ENCODE measurements at places on chromosomes 1 and 21.

- DNase-seq, result no peak
Observed at GRCh38 chr1:56132520-56132919, 446.8 kb downstream of the PLPP3 start.

GRCh38 chr1:182877842-182878241 is 38.7 kb downstream of the DHX9 start:
- no peak for DNase-seq

DNA sequence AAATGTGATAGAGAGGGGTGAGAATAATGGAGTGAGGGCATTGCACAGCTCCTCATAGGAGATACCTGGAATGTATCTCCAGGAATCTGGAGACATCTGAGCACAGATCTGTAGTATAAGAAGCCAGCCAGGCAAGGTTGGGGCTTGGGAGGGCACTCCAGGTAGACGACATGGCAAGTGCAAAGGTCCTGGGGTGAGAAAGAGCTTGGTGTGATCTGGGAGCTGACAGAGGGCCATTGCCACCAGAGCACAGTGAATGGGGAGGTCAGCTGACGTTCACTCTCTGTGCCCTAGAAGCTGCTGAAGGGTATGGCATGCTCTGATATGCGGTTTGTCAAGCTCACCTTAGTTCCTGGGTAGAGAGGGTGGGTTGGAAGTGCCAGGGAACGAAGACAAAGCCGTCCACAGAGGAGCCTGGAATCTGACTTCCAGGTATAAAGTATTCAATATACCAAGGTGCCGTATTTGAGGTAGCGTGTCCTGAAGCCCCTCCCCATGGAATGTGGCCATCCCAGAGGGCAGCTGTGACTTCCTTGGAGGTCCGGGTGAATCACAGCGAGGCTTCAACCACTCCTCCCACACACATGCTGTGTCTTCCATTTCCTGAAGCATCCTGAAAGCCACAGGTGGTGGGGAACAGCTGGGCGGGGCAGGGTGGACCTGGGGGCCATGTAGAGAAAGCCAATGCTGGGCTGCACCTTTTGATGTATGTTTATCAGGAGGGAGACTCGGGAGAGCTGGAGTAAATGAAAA is 182.7 kb upstream of the KLHDC7A start:
- DNase-seq, result no peak

DNA sequence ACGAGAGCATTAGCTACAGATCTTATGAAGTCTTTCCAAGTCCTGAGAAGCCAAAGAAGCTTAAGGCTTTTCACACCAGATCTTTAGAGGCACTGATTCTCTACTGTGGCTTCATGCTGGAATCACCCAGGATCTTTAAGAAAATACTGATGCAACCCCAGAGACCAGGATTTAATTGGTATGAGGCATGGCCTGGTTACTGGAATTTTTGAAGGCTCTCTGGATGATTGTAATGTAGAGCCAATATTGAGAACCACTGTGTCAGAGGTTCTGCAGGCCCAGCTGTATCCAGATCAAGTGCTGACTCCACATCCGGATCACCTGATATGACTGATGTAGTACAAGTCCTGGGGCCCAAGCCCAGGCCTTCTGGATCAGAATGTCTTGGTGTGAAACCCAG is 105.7 kb downstream of the PLPPR5 start:
- DNase-seq, result no peak

- DNase-seq, result no peak
Observed at GRCh38 chr1:41882068-41882477, 36.6 kb downstream of the HIVEP3 start.

DNA sequence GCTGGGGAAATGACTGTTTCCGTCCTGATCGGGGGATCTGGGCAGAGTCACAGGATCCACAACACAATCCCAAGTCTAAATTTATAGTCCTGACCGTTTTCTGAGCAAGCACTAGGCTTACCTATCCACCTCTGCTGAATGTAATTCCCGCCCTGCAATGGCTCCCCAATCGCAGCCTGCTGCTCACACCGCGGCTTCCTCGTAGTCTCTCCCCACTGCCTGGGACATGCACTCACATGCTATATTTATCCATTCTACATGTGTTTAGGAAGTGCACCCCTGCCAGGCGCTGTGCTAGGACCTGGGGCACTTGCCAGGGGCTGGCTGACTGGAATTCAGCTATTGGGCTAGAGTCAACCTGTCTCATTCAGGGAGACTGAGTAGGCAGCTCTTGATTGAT is 246.6 kb upstream of the CSF3R start:
- DNase-seq, result no peak

GRCh38 chr21:28615276-28615675 is 377.4 kb downstream of the LTN1 start:
- no peak for DNase-seq

- no peak for DNase-seq
Observed at GRCh38 chr1:172544481-172545104, 11.6 kb downstream of the SUCO start.

DNA sequence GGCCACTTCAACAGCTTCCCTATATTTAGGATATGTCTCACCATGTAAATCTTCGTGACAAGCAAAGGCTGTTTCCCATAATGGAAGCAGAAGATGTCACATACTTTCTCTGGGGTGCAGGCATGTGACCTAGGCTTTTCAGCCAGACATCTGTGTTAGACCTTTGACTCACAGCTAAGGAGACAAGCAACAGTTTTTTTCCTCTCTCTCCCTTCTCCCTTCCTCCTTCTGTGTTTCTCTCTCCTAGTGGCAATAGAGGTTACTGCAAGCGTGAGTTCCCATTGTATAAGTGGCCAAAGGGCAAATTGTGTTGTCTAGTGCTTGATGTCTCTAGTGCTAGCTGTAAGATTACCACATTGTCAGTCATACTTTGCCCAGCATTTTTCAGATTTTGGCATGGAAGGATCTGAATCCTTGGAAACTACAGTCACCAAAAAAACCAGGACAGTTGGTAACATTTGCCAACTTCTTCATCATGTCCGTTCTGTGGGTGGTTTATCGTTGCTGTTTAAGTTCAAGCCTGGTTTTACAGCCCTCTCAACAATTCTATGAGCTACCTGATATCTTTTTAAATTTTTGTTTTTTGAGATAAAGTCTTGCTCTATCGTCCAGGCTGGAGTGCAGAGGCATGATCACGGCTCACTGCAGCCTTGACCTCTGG is 44.4 kb upstream of the RABGAP1L start:
- DNase-seq, result peak; percentile 63

GRCh38 chr1:234213658-234214128 is 159.6 kb upstream of the COA6 start:
- DNase-seq, result no peak

- no peak for DNase-seq
Observed at GRCh38 chr1:227351443-227351842, 33.2 kb upstream of the CDC42BPA start.

- no peak for DNase-seq
Observed at GRCh38 chr1:56216218-56216617, 363.1 kb downstream of the PLPP3 start.

DNA sequence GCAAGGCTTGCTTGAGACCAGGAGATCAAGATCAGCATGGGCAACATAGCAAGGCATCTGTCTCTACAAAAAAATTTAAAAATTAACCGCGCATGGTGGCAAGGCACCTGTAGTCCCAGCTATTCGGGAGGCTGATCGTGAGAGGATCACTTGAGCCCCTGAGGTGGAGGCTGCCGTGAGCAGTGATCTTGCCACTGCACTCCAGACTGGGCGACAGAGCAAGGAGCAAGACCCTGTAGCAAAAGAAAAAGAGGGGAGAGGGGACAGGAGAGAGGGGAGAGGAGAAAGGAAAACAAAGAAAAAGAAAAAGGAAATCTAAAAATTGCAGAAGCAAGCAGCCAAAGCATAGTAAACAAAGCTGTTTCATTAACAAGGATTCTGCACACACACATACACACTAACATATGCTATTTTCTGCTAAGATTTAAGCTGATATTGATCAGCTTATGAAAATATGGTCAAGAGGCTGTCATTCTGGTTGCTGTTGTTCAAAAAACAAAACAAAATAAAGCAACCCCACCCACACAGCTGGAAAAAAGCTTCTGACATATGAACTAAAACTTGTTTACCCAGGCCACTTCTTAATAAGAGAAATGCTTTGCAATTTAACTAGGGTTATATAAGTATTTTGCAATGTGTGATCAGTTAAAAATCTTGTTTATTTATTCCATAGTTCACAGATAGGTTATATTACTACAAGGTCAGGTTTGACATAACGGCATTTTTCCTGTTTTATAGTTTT is 1.8 kb downstream of the ARNT start:
- DNase-seq, result no peak

- no peak for DNase-seq
Observed at GRCh38 chr21:32378956-32379355, 13.9 kb downstream of the URB1 start.

GRCh38 chr1:100308777-100309176 is 42.8 kb downstream of the RTCA start:
- DNase-seq, result no peak

GRCh38 chr1:234597894-234598293 is 12.1 kb downstream of the IRF2BP2 start:
- DNase-seq, result no peak

GRCh38 chr1:228029281-228029680 is 22.5 kb downstream of the WNT3A start:
- no peak for DNase-seq

DNA sequence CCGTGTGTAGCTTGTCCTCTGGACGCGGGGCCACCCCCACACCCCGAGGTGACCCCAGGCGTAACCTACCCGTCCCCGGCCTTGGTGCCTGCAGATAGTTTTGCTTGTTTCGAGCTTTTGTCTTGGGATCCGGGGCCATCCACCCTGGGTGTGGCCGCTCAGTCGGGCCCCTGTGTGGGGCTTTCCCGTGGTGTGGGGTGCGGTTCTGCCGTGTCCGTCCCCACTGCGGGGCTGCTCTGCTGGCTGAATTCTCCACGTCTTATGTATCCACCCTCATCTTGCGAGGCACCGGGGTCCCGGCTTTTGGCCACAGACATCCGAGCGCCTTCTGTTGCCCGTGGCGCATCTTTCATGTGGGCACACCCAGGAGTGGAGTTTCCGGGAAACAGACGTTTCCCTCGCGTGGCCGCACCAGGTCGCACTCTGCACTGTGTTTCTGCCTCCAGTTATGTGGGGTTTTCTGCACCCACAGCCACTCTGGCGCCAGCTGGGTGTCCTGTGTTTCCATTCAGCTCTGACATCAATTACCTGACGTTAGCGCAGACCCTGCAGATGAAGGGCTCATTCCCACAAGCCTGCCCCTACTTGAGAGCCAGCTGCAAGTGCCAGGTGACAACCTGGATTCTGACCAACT is 64.9 kb downstream of the PRKCZ start:
- DNase-seq, result no peak

GRCh38 chr21:14527696-14528652 is 18.1 kb downstream of the SAMSN1 start:
- DNase-seq, result no peak

- DNase-seq, result no peak
Observed at GRCh38 chr1:3553166-3553939, 58.0 kb downstream of the MEGF6 start.

GRCh38 chr21:34771512-34772028 is 102.8 kb downstream of the CLIC6 start:
- DNase-seq, result no peak

- no peak for DNase-seq
Observed at GRCh38 chr21:41488080-41488479, 19.9 kb downstream of the TMPRSS2 start.

- no peak for DNase-seq
Observed at GRCh38 chr1:162548170-162548569, 13.4 kb upstream of the UAP1 start.

DNA sequence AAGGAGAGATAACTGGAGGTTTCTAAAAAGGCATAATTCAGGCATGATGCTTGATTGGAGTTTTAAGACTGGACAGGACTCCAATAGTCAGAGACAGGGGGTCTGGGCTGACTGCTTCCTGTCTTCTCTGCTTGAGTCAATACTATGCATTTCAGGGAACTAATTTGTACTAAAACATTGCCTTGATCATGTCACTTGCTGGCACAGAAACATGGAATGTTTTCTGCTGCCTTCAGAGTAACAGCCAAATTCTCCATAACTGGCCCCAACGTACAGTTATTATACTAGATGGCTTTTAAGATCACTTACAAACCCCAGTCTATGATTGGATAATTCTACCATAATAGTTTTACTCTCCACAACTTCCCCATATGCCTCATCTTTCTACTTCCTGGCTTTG is 247.0 kb downstream of the DNM3 start:
- no peak for DNase-seq

DNA sequence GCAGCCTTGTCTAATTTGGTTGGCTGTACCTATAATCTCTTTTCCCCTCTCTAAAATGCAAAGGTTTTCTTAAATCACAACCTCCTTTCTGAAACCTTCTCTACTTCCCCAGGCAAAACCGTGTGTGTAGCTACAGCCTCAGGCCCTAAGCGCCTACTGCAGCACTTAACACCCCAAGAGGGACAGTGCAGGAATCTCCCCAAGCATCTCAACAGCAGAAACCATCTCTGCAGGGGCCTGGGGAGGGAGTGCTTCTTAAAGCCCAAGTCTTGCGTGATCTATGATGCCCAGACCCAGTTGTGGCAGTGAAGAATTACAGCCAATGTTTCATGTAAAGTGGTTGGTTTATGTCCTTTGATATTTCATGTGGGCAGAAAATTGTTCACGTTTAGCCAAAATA is 159.3 kb downstream of the DSCAM start:
- DNase-seq, result no peak

- no peak for DNase-seq
Observed at GRCh38 chr1:195594322-195594721, 1013.9 kb downstream of the KCNT2 start.

GRCh38 chr1:107563441-107563840 is 401.5 kb downstream of the VAV3 start:
- DNase-seq, result no peak

DNA sequence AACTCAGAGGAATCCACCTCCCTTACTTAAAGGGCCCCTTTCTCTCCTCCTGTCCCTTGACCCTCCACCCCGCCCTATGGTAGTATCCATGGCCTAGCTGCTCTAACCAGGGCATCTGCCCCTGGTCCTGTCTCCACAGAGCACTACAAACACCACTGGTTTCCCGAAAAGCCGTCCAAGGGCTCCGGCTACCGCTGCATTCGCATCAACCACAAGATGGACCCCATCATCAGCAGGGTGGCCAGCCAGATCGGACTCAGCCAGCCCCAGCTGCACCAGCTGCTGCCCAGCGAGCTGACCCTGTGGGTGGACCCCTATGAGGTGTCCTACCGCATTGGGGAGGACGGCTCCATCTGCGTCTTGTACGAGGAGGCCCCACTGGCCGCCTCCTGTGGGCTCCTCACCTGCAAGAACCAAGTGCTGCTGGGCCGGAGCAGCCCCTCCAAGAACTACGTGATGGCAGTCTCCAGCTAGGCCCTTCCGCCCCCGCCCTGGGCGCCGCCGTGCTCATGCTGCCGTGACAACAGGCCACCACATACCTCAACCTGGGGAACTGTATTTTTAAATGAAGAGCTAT is 1.7 kb downstream of the BTG2 start:
- no peak for DNase-seq

- DNase-seq, result peak; percentile 55
Observed at GRCh38 chr1:34929497-34929852, at the start of gene DLGAP3. Gene DLGAP3, minus strand, starts transcription at chr1:34929650. Its CDS starts 24,267 bp downstream, at chr1:34905383.

Data from HEK293T (cell line).